ENCODE measurements at places on chromosomes 3 and 15. TPM values are rescaled to one million over a fixed set of nuclear protein-coding genes. Genes with fewer than 3 reads are reported as not detected.

NAALADL2 gene
- 8.5 TPM for total RNA-seq

COX17 gene
- total RNA-seq = 64.5 TPM

ZNF445 gene
- total RNA-seq = 11.5 TPM

CD276 gene
- 45.2 TPM for total RNA-seq

Data from colonic mucosa (tissue), 4 donors.